ENCODE measurements at places on chromosomes 6 and 20. TPM values are rescaled to one million over a fixed set of nuclear protein-coding genes. Genes with fewer than 3 reads are reported as not detected.

The OLIG3 gene
- total RNA-seq, result not detected

DNA sequence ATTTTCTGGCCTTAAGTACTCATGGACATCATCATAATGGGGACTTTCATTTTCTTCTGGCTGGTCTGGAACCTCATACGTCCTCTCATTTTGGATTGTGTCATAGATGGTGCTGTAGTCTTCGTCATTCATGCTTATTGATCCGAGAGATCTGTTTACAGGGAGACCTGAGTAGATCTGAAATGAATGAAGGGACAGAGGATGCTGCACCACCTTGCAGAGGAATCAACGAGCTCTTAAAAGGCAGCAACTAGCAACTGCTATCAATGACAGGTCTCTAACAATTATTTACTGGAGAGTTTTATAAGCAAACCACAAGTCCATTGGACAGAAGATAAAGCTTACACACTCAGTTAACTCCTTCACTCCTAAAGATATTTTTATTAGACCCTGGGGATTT, 49.7 kb upstream of the ENPP4 start:
- DNase-seq, result no peak

The CLPSL2 gene
- total RNA-seq, result not detected

The SAPCD1 gene
- total RNA-seq, result 1.7 TPM

GRCh38 chr6:13519839-13520238, 32.4 kb upstream of the GFOD1 start:
- DNase-seq, result no peak

DNA sequence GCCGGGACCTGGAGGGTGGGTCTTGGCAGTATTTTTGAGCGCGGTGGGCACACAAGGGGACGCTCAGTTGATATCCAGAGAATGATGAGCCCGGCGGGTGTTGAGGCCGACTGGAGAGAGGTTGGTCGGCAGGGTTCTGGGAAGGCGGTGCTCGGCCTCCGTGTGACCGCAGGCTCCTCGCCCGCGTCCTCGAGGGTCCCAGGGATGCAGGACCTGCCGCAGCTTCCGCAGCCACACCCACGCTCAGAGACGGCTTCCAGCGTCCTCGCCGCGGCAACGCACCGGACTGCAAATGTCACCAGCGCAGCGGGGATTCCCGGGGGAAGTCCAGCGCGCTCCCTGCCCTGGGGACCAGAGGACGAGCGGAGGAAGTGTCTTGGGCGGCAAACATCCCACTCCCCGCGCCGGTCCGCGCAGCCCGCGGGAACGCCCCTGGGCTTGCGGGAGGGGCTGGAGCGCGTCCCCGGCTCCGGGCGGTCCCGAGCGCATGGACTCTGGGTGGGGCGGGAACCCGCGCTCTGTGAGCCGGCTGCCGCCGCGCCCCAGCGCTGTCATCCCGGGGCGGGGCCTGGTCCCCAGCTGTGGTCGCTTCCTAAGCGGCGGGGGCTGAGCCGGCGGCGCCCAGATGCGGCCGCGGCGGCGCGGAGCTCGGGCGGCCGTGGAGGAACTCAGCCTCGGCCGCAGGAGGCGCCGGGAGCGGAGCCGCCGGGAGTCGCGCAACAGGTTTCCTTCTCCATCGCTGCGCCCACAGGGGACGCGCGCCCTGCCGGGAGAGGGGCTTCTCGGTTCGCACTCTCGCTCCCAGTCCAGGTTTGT, at the start of gene STX11:
TSS of gene STX11 (plus strand) at position 624 of the 816 bp plus-strand sequence. CDS start 36,111 bp downstream, outside the sequence.
- peak; percentile 61 for DNase-seq

The BMP7 gene
- 0.02 TPM for total RNA-seq

DNA sequence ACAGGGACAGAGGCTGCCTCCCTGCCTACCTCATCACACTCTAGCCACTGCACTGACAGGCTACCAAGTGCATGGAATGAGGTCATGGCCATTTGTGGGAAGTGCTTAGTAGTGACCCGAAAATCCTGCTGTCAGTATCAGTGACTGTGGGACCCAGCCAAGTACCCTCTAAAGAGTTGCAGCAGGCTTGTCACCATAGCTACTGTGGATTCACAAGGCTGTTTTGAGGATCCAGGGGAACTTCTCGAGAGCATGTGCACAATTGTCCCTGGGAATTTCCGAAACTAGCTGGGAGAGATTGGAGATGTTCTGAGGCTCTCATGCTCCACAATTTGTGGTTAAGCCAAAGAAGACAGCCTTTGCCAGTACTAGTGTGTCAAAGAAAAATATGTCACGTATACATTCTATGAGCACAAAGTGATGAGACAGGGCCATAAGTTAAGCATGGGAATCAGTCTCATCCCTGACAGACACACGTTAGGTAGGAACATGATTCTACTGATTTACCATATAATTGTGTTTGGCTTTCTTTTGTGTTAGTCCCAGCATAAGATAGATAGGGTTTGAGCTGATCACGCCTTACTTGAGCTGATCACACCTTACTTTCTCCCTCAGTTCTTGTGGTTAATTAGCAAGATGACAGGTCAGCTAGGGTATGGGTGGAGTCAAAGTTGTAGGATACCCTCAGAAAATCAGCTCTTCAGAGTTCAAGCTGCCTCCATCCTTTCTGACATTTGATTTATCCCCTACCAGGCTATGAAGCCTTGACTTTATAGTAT, 42.6 kb upstream of the TMEM170B start:
- peak; percentile 85 for DNase-seq

- DNase-seq, result no peak
These were observed at the start of gene PRRC2A for GRCh38 chr6:31620586-31621319. Gene PRRC2A, plus strand, starts transcription at chr6:31620715. Its CDS starts 2,075 bp downstream, at chr6:31622790.

DNA sequence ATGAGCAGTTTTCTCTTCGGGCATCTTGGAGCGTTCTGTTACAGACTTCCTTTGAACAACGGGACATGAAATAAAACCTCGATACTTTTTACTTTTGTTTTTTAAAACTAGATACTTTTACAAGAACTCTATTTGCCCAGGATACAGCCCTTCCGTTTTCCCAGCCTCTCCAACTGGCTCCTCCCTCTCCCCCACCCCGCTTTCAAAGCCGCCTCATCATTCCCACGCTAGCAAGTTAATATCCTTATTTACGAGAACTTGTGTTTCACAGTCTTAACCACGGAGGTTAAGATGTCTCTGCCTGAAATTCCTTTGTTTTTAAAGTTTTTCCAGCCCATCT, 241 bp upstream of the CFAP206 start:
- DNase-seq, result peak; percentile 51

The GSTA2 gene
- total RNA-seq, result 0.12 TPM

GRCh38 chr6:117573006-117573680, 29.2 kb downstream of the GOPC start:
- DNase-seq, result no peak

DNA sequence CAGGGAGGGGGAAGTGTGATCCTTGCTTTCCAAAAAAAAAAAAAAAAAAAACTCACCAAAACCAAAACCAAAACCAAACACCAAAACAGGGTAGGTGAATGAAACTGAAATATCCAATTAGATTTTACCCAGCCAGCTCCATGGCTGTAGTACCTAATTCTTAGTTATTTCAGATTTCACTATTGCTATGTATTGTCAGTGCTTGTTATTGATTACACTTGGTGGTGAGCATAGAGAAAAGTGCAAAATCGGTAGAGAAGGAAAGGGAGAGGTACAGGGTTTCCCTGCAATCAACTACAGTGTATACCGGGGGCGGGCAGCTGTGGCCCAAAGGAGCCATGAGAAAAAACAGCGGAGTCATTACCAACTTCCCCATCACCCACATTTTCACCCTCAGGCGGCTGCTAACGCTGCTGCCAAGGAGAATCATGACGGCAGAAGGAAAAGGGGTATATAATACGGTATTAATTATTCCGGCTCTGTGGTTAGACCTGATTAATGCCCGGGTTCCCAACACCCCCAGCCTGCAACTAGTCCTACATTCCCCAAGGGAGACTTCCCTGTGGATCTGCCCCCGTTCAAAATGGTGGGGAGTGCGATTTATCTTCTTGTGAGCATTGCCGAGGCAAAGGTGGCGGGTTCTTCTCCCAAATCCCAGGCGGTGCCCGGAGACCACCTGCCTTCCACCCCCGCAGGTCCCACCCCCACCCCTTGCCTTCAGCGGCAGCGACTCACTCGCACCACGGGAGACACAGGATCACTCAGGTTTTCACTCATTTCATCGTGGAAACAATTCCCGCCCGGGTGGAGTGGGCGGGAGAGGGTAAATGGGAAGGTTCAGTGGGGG, at the start of gene C6orf62:
TSS of gene C6orf62 (minus strand) at position 30 of the 847 bp plus-strand sequence. CDS start 486 bp downstream, outside the sequence.
- DNase-seq, result peak; percentile 80

The LST1 gene
- total RNA-seq, result not detected

The DSP gene
- total RNA-seq, result 24.3 TPM

DNA sequence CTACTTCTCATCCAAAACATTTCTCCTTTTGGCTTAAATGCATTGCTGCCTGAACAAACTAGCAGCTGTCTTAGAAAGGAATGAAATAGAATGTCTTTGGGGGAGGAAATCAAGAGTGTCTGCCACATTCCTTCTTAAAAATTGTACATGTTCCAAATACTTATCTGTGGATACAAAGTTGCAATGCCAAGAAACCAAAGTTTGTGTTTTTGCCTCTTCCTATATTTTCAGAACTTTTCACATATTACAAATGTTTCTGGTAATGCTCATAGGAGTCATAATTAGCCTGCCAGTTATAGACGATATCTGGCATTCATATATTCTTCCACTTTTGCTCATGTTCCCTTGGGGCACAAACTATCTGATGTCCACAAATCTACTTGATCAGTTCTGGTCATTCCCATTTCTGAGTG, 165.5 kb upstream of the BMP5 start:
- DNase-seq, result no peak

- DNase-seq, result peak; percentile 54
These were observed 7.9 kb downstream of the CALHM4 start for GRCh38 chr6:116561377-116562018.

The GFOD1 gene
- 4.7 TPM for total RNA-seq

GRCh38 chr6:84524636-84525035, 239.8 kb downstream of the TBX18 start:
- peak; percentile 16 for DNase-seq

GRCh38 chr6:134047673-134048072, 4.8 kb downstream of the SLC2A12 start:
- DNase-seq, result no peak

The TNFRSF6B gene
- total RNA-seq, result not detected

DNA sequence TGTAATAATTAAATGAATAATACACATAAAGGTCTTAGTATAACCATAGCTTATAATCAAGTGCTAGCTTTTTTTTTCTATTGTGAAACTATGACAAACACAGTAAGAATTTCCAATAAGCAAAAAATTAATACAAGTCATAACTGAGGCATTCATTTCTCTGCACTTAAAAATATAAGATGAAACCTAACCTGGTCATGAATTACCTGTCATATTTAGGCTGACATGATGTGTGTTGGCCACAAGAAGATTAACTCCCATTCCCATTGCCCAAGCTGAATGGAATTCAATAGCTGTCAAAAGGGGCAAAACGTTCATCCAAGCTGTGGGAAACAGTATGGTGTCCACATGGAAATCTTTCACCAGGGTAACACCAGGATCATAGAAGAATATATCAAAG, 5.4 kb downstream of the VNN2 start:
- no peak for DNase-seq

The ATP6V1G2 gene
- total RNA-seq, result 0.20 TPM

GRCh38 chr6:169527306-169527705, 174.5 kb downstream of the WDR27 start:
- peak; percentile 47 for DNase-seq

GRCh38 chr6:6635869-6636268, 47.3 kb downstream of the LY86 start:
- DNase-seq, result peak; percentile 34

DNA sequence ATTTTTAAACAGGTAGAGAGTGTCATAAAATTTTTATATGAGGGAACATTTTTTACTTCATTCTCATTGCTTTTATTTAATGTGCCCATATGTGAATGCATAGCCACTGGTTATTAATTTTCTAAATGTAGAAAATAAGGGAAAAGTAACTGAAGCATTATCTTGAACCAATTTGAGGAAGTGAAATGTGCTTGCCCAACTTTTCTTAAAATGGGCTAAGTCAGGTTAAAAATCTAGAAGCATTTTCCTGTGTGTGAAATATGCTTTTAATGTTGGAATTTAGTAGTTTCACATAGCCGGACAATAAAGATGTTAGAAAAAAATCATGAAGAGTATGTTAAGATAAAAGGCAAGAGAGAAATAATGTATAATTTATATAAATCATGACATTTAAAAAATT, 3.8 kb downstream of the SEC23B start:
- DNase-seq, result no peak

DNA sequence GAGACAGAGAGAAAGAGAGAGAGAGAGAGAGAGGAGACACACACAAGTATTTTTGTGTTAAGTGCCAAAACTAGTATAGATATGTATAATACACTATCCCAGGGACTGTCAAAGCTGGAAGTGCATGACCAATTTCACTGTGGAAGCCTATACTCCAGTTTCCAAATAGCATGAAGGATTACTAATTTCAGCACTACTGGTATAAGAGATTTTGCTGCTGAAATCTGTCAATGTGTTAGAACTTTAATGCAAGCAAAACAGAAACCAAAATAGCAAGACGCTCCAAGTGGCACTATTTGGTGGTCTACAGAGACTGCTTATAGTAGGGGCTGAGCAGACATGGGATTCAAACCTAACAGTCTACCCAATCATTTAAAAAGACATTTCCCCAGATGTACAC, 284.8 kb downstream of the BTBD9 start:
- no peak for DNase-seq

GRCh38 chr6:149421132-149421531, 21.1 kb downstream of the SUMO4 start:
- DNase-seq, result no peak

DNA sequence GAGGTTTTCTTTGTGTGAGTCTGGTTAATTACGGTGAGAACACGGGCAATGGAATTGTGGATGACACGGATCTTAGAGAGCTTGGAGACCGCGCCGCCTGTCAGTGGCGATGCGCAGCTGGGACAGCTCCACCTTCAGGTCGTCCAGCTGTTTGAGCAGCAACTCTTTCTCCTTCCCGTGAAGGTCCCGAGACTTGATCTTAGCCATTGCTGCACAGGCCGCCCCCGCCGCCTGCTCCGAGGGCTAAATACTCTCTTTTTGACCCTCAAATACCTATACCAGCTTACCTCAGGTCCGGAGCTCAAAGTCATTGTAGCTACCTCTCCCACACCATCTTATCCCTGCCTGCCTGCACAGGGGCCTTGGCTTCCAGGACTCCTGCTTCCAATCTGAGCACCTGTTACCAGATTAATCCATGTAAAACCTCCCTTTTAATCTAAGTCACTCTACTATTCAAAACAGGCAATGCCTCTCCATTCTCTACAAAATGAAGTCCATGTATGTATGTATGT, 100.2 kb downstream of the PREP start:
- no peak for DNase-seq

- DNase-seq, result no peak
These were observed 4.0 kb upstream of the BPI start for GRCh38 chr20:38299963-38300362.

DNA sequence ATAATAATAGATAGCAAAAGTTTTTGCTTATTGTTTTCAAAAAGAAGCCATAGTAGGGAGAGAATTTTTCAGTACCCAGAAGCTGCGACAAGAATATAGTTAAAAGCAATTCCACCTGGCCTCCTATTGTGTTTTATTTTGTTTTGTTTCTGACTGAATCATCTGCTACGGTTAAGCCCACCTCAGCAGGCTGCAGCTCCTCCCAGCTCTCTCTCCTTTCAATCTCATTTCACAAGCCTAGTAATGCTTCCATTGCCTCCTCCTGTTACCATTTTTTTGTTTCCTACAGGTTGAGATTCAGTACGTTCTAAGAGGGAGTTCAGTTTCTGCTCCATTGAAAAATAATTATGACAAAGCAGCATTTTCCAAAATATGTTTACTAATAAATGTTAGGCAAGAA, 77.9 kb downstream of the PCSK2 start:
- no peak for DNase-seq

- no peak for DNase-seq
These were observed 28.8 kb upstream of the CFAP206 start for GRCh38 chr6:87378947-87379346.

GRCh38 chr20:38859070-38859690, 53.7 kb downstream of the PPP1R16B start:
- DNase-seq, result no peak

The ID1 gene
- total RNA-seq, result 1,771 TPM
